ENCODE measurements at places on chromosomes 5 and 9.

- no peak for DNase-seq
Observed at GRCh38 chr9:93955111-93955980, at the start of gene BARX1. Gene BARX1, minus strand, starts transcription at chr9:93955355. Its CDS starts 209 bp downstream, at chr9:93955146.

DNA sequence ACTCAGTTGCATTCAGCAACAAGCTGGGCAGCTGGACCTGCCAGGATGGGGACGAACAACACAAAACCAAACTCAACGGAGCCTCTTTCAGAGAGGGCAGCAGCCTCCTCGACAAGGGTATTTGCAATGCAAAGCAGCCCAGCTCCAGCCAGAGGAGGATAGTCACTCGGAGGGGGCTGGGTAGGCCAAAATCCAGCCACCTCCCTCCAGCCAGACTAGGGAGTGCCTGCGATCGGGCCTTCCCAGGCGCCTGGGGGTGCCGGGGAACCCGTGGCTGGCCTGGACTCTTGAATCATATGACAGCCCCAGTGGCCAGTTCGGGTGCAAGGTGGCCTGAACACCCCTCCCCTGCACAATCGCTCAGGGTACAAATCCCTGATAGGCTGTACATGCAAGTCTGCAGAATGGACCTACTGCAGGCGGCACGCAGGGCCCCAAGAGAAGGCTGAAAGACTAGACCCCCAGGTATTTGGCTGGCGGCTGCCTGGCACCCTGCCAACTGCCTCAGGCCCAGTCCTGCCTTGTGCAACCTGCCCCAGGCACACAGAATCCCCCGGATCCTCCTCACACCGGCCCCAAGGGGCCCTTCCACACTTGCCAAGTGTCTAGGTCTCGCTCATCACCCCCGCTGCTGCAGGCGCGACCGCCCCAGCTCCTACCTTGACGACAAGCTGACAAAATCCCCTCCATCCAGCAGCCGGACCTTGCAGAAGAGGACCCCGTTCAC, 1.3 kb downstream of the EEIG1 start:
- peak; percentile 56 for DNase-seq

DNA sequence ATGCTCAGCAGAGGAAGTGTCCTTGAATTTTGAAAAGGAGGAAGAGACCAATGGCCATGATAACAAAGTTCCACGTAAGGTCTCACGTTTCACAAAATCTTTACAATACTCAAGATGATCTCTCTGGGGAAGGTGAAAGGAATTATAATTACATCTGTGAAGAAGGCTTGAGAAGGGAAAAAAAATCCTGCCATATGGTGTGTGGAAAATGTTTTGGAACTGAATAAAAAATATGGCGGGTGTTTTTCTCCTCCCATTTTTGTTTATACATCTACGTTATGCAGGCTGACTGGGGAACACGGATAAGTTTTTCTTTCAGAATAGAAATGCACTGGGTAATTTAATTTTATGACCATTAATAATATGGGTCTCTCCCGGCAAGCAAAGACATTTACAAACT, 425.6 kb upstream of the BRINP1 start:
- DNase-seq = no peak

DNA sequence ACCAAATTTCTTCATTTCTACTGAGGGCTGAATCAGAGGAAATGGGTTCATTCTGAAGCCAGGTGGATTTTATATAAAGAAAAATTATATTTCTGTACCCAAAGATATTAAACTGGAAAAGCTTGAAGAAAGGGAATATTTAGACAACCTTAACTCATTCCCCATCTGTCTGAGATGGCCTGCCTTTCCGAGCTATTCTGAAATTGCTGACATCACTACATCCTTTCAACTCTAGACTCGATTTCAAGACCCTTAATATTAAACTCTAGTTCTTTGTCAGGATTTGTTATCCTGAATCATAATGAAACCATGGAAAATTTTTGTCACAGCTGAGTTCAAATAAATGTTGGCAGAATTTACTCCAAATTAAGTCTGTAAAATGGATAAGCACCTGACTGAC, 818.5 kb upstream of the SEMA6A start:
- no peak for DNase-seq

GRCh38 chr9:100724886-100725285, 147.0 kb downstream of the CAVIN4 start:
- no peak for DNase-seq

GRCh38 chr5:143614831-143615230, 197.1 kb upstream of the HMHB1 start:
- DNase-seq = no peak

- DNase-seq = no peak
Observed at GRCh38 chr9:87497604-87498045, at the start of gene DAPK1. Gene DAPK1, plus strand, starts transcription at chr9:87497867. Its CDS starts 1,211 bp downstream, at chr9:87499078.

DNA sequence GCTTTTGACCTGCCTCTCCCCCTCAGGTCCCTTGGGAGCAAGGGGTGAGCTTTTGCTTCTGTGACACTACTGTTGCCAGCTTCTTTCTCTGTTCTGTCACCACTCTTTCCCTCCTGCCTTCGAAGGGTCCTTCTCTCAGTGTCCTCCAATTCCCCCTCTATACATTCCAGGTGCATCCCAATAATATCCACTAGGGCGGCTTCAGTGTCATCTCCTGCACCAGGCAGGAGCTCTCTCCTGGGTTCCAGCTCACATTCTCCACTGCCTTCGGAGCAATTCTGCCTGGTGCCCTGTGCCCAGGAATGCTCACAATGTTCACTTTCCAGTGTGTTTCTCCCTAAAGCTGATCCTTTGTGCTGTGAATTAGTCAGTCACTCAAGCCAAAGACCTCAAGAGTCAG, 83.9 kb upstream of the CXCL14 start:
- DNase-seq = no peak

DNA sequence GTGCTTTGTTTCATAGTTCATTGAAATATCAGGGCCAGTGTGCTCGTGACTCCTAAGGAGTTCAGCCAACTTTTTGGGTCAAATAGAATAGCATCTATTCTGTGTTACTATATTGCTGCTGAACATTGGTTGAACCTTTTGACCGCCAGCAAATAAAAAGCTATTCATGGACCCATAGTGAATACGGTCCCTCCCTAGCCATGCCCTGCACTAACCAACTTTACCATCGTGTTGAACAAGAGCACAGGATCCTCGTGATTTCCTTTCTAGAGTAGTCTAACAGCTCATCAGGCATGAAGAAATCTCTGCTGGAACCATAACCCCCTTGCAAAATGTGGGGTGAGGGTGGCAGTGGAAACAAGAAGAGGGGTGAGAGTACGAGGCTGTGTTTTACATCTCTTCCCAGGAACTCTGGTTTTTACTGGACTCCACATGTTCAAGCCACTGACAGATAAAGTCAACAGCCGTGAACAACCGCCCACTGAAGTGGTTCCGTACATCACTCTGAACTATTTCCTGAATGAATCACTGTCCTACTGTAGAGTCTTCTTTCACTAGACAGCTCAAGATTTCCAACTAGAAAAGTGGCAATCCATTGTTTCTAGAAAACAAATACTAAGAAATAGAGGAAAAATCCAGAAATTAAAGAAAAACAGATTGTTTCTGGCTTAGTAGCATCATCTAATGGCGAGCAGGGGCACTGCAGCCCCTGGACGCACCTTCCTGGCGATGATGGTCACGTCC, 70.1 kb upstream of the SPATA31E1 start:
- DNase-seq = no peak

- DNase-seq = no peak
Observed at GRCh38 chr5:108925073-108925472, 177.4 kb downstream of the FER start.

DNA sequence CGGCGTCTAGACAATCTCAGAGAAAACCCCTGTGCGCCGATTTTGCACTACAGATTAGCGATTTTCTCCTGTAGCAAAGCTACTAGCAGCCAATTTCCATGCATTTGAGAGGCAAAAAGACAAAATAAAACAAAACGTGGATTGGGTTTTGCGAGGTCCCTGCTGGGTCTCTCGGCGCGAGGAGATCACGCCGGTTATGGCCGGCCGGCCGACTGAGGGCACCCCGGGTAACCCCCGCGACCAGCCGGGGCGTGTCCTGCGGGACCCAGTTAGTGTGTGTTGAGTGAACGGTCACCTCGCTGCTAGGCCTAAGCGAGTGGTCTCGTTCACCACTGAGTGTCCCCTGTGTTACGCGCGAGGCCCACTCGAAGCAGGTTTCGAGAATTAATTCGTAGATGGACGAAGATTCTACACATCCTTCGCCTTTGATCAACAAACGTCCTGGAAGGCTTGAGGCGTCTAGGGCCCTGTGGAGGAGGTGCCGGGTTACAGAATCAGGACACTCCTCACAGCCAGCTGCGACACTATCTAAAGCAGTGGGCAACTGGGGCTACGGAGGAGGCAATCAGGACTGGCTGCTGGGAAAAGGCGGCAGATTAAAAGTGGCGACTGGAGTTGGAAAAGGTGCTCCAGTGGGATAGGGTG, 764 bp upstream of the VDAC1 start:
- DNase-seq = peak; percentile 49

DNA sequence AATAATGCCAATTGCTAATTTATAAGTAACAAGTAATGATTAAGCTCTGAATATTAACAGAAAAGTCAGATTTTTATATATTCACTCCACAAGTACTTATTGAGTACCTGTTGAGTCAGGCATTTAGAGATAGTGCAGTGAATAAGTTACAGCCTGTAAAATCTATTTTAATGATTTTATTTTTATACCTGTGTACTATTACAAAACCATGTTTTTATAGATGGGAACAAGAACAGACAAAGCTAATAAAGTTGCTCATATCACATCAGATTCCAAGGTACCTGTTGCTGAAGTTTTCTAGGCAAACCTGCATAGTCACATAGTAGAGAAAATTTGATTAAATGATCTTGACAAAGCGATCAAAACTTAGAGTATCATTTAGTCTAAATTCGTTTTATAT, 623.7 kb downstream of the EFNA5 start:
- no peak for DNase-seq

GRCh38 chr5:31186672-31187267, 6.7 kb upstream of the CDH6 start:
- DNase-seq = no peak

GRCh38 chr5:106418196-106418595, 1252.5 kb downstream of the EFNA5 start:
- no peak for DNase-seq

DNA sequence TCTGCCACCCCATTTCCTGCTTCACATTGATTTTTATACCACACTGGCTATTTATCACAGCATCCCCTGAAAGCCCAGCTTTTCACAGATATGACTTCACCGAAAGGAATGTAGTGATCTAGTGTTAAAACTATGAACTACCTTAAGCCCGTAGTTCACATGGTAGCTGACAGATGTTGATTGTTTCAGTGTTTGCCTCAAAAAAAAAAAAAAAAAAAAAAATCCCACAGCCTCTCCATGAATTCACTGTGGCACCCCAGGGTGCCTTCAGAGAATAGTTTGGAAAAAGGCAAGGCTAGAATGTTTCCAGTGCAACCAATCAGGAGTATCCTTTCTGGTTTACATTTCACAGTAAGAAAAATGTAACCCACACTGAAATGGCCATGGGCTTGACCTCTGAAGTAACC, 37.1 kb downstream of the GLIS3 start:
- DNase-seq = no peak

DNA sequence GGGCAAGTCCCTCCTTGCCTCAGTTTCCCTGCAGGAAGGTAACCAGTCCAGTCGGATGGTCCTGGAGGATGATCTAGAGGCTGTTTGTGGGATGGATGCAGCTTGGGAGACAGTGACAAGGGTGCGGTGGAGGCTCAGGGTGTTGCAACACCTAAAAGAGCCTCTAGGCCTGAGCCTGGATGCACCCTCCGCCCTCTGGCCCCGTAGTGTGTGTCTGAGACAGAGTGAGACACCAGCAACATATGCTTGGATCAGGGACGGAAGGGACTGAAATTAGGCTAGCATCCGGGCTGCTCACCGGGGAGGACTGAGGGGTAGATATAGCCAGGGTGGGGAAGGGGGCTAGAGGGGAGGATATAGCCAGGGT, 1.1 kb downstream of the CRAT start:
- DNase-seq = no peak

DNA sequence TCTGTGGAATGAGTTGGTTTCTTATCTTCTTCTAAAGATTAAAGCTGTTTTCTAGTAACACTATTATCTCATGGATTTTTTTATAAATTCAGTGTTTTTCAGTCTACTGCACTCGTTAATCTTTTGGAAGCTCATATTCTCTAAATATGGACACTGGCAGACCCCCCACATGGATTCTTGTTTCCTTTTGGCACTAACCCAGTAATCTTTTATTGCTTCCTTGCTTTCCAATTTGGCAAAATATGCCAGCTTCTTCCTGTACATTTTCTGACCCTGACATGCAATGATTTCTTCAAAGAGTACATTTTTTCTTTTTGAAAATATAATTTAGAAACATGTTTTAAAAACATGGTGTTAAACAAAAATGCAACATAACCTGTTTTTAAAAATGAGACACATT, 474.2 kb upstream of the FTMT start:
- DNase-seq = no peak

DNA sequence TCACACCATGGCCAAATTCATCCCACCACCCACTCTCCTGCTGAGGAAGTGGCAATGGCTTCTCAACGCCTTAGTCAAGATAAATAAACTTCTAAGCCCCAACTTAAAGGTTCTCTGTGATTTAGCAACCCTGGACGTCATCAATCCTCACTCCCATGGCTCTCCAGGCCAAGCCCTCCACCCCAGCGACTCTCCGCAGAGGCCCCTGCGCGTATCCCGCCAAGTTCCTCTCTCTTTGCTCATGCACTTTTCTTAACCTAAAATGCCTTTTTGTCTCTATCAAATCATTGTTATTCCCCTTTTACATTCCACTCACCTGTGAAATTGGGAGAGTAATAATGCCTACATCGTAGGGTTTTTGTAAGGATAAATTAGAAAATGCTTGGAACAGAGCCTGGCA, 88.6 kb downstream of the NRG2 start:
- no peak for DNase-seq

DNA sequence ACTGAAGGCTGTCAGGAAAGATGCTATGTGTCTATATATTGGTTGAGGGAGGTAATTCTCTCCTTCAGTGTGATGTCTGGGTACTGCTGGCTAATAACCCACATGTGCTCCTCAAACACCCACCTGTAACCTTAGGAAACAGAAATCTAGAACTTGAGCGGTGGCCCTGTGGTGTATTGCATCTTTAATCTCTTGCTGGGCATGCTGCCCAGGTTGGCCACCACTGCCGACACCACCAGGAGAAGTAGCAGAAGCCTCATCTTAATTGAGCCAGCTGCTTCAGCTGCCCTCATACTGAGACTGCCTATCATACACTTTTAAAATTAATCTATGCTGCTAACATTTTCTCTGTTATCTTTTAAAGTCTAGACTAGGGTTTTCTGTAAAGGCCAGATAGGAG, 103.5 kb upstream of the C5orf63 start:
- DNase-seq = no peak

DNA sequence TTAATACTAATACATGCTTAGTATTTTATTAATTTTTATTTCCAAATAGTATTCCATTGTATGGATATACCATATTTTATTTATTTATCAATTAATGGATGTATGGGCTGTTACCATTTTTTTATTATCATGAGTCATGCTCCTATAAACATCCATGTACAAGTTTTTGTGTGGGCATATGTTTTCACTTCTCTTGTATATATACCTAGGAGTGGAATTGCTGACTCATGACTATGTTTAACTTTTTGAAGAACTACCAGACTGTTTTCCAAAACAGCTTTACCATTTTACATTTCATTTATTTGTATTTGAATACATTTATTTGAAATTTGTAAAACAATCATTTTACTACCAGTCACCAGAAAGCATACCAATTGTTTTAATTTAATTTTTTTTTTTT, 14.1 kb upstream of the LRRC19 start:
- DNase-seq = no peak

- DNase-seq = no peak
Observed at GRCh38 chr9:116952436-116952810, 265.3 kb downstream of the TRIM32 start.
